Spinal cord (tissue), 10 donors: ENCODE measurements at places on chromosomes 2 and 18. TPM values are rescaled to one million over a fixed set of nuclear protein-coding genes. Genes with fewer than 3 reads are reported as not detected.

DNA sequence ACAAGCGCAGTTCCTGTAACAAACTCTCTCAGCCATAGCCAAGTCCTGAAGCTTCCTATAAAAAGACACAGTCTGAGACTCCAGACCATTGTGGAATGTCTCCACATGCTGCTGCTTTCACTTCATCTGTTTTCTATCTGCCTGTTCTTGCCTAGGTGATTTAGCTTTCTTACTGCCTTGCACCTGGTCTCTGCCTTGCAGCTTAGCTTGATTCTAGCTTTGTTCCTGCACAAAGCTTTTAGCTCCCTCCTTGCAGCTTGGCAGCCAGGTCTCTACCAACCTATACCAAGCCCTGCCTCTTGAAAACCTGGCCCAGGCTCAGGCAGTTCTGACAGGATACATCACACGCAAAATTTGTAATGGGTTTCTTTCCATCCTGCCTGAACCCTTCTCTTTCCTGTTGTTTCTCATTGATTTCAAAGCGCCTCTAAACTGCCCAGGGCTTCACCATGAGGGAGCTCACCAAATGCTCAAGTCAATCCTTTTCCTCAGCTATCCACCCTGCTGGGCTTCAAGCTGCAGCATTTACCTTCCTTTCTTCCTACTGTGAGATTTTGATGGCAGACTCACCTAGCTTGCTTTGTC, 941.3 kb upstream of the NXPH2 start:
- no peak for DNase-seq

DSG4 gene
- total RNA-seq, result not detected

GRCh38 chr18:61664419-61665084, 228.3 kb downstream of the RNF152 start:
- no peak for DNase-seq

DNA sequence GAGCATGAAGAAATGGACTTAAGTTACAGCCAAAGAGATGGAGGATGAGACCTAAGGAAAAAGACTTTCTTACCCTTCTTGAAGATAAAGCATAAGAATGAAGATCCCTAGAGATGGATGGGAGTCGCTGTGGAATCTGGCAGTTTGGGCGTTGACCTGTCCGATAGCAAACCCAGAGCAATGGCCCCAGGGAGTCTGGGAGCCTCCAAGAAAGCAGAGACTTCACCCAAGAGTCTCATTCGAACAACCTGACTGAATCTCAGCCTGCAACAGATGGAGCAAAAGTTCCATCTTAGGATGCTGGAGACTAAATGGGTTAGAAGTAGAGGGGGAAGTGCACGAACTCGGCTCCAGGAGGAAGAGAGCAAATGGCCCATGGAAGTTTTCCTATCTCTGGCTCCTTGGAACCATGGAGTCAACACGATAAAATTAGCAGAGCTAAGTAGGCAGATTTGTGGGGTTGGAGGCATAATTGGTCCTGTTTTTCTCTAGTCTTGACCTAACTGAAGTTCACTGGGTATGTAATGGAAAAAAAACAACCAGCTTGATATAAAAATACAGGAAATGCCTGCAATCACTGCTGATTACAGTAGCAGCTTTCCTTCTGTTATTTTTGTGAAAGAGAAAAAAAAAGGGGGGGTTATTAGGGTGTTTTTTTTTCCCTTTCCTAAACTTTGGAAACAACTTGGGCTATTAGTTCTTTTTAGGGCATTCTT, 178.4 kb upstream of the EPAS1 start:
- no peak for DNase-seq

DNA sequence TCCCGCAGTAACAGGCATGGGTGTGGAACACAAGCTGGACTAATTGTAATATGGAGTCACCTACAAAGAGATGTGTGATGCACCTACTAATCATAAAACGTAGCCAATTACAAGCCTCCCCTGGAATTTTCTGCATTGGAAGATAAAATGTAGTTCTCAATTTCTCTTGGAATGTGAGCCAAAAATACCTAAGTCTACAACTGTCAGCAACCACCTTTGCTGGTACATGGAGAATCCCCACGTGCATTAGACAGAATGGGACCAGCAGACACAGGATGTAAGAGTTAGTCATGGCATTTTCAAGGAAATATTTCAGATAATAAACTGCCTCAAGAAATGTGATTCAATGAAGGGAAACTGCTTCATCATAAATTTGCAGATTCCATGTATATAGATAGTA, 85.6 kb upstream of the DCC start:
- no peak for DNase-seq

DNA sequence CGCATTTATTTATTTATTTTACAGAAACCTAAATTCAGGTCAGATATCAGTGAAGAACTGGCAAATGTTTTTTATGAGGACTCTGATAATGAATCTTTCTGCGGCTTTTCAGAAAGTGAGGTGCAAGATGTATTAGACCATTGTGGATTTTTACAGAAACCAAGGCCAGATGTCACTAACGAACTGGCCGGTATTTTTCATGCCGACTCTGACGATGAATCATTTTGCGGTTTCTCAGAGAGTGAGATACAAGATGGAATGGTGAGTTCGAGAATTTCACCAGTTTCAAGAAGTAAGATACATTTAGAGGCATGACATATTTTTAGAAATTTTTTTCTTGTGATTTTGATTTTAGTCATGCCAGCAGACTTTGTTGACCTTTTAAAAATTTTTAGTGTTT, 4.6 kb downstream of the CDCA7 start:
- no peak for DNase-seq

GRCh38 chr2:51301381-51301780, 269.4 kb upstream of the NRXN1 start:
- DNase-seq, result no peak

DNA sequence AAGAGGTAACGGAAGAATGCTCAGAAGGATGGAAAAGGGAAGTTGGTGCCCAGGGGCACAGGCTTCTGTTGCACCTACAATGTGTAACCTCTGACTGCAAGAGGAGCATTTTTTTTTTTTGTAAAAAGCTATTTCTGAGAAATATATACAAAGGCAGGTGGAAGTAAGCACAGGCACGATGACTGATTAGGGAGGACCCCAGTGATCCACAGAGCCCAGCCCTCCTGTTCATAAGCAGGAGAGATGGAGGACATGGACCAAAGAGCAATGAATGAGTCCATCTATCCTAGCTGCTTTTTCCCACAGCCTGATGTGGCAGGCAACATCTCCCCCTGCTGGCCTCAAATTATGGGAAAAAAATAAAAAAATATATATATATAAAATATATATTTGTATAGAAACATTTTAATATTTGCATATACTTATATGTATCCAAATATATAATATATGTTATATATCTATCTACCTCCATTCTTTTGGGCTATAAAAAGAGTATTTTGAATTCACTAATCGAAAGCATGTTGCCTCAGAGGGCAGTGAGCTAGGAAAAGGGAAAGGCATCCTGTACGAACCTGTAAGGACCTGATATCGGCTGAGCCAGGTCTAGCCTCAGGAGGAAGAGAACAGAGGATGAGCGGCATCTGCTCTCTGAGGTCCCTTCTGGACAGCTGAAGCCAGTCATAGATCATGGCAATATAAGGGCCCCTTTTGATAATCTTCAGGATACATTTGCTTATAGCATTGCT, 166.0 kb upstream of the STK17B start:
- no peak for DNase-seq

DNA sequence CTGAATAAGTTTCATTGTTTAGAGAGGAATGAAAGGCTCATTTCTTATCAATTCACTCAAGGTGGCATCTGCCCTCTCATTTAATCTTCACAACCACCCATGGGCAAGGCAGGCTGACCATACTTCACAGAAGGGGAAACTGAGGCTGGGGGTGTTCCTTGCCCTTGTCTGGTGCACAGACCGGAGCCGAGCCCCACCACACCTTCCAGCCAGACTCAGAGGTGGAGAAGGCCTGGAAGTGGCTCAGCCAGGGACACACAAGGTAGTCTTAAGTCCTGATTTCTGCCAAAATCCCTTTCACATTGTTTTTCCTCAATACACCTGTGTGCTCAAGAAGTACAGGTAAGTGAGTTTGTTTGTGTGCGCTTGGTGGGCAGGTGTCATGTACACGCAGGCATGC, 111.9 kb upstream of the TEX51 start:
- DNase-seq, result no peak
